Kidney epithelial cell (primary cell): ENCODE measurements at places on chromosomes 3 and 15.

GRCh38 chr15:40914486-40914885, 14.7 kb upstream of the DLL4 start:
- DNase-seq, result no peak

DNA sequence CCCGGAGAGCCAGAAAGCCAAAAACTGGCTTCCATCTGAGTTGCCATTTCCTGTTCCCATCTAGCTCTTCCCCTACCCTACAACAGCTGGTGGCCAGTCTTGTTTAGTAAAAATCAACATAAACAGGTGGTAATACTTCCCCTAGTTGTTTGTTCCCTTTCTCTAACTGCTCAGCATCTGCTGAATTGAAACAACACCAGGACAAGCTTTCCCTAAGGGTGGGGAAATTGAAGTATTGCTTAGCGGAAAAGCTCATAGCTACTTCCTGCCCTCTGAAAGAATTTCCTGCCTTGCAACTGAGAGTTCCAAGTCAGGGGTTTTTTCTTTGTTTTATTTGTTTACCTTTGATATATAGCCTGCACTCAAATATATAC, 66.8 kb downstream of the HMG20A start:
- DNase-seq, result no peak

DNA sequence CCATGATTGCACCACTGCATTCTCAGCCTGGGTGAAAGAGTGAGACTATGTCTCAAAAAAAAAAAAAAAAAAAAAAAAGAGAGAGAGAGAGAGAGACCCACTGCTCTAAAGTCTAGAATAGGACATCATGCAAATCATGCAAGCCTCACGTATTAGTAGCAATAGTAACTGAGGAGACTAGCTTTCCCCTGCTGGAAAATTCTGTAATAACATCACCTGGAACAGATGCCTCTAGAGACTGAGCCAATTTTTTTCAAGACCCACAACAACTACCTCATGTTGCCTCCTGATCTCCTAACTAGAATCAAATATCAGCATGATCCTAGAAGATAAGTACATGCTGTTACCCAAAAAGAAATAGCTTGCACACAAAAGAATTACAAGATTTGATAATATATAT, 461.9 kb downstream of the AGBL1 start:
- no peak for DNase-seq

DNA sequence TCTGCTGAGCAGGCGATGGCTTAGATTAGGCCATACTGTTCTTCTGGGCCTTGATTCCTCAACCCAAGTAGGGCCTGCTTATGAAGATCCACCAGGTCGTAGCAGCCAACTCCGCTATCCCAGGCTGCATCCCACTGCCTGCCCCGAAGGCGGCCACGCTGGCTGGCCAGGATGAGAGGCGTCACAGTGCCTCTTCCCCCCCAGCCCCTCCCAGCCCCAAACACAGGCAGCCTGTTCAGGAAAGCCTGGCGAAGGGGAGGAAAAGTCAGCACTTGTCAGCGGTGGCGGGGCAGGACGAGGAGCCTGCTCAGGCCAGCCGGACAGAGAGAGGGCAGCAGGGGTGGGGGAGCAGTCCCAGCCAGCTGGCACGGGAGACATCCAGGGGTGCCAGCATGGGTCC, 11.2 kb downstream of the PTH1R start:
- no peak for DNase-seq

- no peak for DNase-seq
Measured at GRCh38 chr3:179615458-179616173, 11.0 kb downstream of the NDUFB5 start.

GRCh38 chr3:55455915-55456314, 31.2 kb downstream of the WNT5A start:
- no peak for DNase-seq

GRCh38 chr15:36874930-36875329, 225.4 kb downstream of the MEIS2 start:
- no peak for DNase-seq

- DNase-seq, result peak; percentile 31
Measured at GRCh38 chr3:29128001-29128400, 152.9 kb upstream of the RBMS3 start.

DNA sequence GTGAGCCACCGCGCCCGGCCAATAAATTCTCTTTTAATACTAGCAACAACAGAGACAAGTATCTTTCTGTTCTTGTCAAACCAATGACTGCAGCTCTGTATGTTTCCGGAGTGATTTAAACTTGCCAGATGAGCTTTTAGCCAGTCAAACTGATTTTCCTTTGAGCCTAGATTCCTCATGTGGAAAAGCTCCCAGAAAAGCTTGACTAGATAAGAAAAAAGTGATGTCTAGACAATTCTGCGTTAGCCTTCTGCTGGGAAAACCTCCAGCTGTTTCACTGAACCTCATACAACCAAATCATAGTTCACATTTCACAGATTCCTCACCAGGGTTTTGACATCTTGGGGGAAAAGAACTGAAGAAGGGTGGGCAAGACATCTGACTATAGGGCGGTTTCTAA, 78.6 kb downstream of the MAGI1 start:
- no peak for DNase-seq

- DNase-seq, result no peak
Measured at GRCh38 chr3:16249336-16249735, 15.4 kb downstream of the DPH3 start.

DNA sequence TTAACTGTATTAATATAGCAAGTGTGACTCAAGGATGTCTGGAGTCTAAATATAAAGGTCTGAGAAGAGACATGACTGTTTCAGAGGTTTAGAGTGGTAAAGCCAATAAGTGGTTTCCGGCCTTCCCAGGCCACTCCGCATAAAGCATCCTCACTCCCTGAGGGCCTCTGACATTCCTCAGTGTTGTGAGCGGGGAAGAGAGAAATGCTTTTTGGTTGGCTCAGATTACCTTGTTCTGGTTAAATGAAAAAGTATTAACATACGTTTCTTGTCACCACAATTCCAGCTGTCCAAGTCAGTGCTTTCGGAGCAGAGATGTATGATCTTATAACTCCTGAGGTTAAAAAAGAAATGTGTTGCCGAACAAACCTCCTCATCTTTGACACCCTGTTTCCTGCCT, 103.8 kb downstream of the RBMS3 start:
- DNase-seq, result peak; percentile 29

DNA sequence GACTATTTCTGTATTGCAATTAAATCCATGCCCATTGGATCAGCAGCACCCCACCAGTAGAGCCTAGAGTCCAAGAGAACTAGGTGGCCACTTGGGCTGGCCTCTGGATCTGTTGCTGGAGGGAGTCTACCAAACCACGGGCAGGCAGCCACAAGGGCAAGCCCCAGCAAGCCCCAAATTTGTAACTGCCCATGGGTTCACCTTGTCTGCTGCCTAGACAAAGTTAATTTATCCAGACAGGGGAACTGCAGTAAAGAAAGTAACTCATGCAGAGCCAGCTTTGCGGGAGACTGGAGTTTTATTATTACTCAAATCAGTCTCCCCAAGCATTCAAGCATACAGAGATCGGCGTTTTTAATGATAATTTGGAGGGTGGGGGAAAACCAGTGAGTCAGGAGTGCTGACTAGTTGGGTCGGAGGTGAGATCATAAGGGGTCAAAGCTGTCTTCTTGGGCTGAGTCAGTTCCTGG, 74.0 kb upstream of the TERB2 start:
- DNase-seq, result no peak

GRCh38 chr15:70517194-70517590, 246.2 kb downstream of the UACA start:
- DNase-seq, result no peak

GRCh38 chr3:182603501-182603900, 189.8 kb upstream of the ATP11B start:
- no peak for DNase-seq

GRCh38 chr3:127853681-127854080, 31.4 kb upstream of the MGLL start:
- DNase-seq, result no peak

GRCh38 chr15:27774191-27774590, 324.9 kb downstream of the OCA2 start:
- no peak for DNase-seq

DNA sequence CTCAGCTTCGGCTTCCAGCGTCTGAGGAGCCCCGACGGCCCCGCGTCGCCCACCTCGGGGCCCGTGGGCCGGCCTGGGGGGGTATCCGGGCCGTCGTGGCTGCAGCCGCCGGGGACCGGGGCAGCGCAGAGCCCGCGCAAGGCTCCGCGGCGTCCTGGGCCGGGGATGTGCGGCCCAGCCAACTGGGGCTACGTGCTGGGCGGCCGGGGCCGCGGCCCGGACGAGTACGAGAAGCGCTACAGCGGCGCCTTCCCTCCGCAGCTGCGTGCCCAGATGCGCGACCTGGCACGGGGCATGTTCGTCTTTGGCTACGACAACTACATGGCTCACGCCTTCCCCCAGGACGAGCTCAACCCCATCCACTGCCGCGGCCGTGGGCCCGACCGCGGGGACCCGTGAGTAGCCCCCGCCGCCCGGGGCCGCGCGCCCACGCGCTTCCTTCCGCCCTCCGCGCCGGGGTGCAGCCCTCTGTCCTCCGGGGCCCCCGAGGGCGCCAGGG, 462 bp downstream of the EDEM1 start:
- no peak for DNase-seq
